ENCODE measurements at places on chromosomes 4 and X.

GRCh38 chr4:13092702-13093101, 391.4 kb downstream of the RAB28 start:
- DNase-seq: no peak

- peak; percentile 83 for DNase-seq
Measured at GRCh38 chr4:24472514-24473308, 111.6 kb downstream of the DHX15 start.

DNA sequence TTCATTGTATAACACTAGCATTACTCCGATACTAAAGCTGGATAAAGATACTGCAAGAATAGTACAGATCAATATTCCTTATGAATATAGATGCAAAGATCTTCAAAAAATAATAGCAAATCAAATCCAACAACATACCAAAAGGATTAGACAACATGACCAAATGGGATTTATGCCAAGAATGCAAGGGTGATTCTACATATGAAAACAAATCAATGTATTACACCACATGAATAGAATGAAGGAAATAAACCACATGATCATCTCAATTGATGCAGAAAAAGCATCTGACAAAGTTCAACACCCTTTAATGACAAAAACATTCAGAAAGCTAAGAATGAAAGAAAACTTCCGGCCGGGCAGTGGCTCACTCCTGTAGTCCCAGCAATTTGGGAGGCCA, 42.8 kb downstream of the CUL4B start:
- no peak for DNase-seq

- DNase-seq: no peak
Measured at GRCh38 chr4:166839615-166840251, 394.6 kb downstream of the SPOCK3 start.

All from suprapubic skin (tissue), 4 donors.